Hematopoietic multipotent progenitor cell treated with erythropoietin and hydrocortisone succinate and interleukin-3 and kit ligand, for 8 days (in vitro differentiated cells): ENCODE measurements at places on chromosomes 4 and X.
A peak's percentile ranks its signal among the peaks of the same experiment; 100 is the strongest.

- peak; percentile 26 for DNase-seq
Measured at GRCh38 chr4:163591614-163592020, 97.1 kb downstream of the TMA16 start.

GRCh38 chr4:93879919-93880318 is 51.4 kb downstream of the ATOH1 start:
- no peak for DNase-seq

GRCh38 chrX:3293251-3293650 is 53.2 kb downstream of the MXRA5 start:
- no peak for DNase-seq

GRCh38 chr4:105246712-105247111 is 100.0 kb downstream of the TET2 start:
- no peak for DNase-seq

GRCh38 chr4:29718136-29718535 is 1002.0 kb upstream of the PCDH7 start:
- DNase-seq = no peak

GRCh38 chr4:139153411-139154133 is 23.4 kb downstream of the ELF2 start:
- DNase-seq = no peak

DNA sequence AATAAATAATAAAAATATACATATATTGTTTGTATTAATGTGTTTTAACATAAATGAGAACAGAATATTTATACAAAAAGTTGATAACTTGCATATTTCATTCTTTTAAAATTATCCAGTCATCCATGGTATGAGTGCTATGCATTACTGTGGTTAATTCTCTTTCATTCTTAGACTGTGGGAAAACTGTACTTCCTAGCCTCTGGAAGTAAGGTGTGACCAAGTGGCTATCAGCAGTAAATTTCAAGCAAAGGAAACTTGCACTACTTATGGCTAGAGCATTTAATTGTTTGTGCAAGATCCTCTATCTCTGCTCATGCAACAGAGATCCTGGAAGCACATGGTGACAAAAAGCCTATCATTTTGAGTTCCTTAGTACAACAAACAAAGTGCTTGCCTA is 1054.5 kb upstream of the PABPC4L start:
- no peak for DNase-seq
